ENCODE measurements at places on chromosomes 1 and 21.

GRCh38 chr1:240294566-240294965 lies 202.9 kb downstream of the FMN2 start:
- DNase-seq, result no peak

- DNase-seq, result no peak
Observed at GRCh38 chr1:24952413-24952841, 22.4 kb upstream of the RUNX3 start.

GRCh38 chr1:151043163-151043562 lies 4.4 kb upstream of the C1orf56 start:
- DNase-seq, result no peak

DNA sequence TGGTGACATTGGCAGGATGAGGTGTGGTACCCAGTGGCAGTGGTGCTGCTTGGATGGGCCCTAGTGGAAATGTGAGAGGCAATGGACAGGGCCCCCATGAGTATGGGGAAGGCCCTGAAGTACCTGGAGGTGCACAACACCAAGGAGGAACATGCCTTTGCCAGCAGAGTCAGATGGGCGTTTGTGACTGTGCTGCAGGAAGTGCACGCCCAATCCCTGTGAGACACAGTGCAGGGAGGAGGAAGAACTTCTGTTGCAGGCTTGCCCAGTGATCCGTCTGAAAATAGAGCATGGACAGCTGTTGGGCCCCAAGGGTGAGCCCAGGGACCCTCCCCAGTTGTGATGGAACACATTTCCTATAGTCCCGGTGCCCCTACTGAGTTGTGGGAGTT lies 42.7 kb downstream of the GJA5 start:
- no peak for DNase-seq

DNA sequence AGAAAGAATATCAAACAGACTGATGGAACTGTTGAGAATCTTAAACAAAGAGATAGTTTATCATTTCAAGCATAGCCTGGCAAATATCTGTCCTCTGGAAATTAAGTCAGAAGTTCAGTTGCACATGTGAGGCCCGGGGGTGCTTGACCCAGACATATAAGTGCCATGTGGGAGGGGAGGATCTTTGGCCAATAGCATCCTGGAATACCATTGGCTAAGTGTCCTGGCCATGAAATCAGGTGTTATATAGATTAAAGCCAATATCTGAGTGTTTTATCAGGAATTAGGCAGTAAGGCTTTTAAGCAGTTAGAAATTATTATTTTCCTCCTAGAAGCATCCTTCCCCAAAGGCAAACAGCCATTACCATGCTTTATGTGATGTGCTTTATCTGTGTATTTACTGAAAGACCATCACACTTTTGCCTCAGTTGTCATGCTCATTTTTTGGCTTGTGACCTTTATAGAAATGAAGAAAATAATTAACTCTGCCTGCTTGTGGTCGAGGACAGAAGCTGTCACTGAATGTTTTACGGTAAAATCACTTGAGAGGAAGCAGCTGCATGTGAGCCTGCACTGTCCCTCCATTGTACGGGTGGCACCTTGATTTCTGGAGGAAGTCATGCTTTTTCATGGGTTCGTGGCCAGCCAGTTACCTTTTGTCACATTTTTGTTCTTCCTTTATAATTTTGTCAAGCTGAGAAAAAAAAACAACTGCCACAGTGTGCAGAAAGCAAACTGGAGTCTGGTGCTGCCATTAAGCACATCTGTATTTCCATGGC lies 259.9 kb upstream of the FMN2 start:
- no peak for DNase-seq

- DNase-seq, result no peak
Observed at GRCh38 chr1:185539277-185539943, 194.8 kb upstream of the HMCN1 start.

DNA sequence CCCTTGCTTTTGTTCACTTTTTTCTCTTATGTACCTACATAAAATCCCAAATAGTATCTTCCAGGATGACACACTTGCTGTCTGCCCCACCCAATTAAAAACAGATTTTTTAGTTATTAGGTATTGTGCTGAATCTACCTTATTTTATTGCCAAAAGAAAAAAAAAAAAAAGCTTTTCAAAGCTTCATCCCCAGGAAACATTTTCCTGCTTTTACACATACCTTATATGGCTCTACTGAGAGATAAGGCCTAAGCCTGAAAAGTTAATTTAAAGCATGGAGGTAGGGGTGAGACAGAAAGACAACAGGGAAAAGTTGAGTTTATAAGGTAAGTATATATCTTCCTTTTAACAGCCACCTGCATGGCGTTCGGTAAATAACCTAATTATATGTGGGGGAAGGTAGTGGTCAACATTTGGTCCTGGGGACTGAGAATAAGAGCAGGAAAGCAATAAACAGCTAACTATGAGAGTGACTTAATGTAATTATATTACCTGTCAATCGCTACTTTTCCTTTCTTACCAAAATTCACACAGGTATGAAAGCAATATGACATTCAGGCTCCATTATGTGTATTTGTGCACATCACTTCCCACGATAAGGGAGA lies 54.6 kb upstream of the BOLA1 start:
- no peak for DNase-seq

DNA sequence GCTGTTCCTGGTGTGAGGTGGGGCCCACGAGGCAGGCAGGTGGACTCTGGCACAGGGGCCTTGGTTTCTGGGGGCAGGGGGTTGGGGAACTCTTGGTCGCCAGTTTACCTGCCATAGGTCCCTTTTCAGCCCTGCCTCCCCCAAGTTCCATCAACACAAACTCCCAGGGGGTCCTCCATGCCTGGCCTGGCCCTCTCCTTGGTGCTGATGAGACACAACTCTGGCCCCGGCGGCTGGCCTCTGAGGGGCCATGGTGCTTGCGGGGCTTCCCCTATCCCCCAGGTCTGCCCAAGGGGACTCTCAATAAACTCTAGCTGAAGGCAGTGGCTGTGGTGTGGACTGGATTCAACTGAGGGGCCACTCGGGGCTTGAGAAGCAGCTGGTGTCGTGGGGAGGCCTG lies 16.0 kb downstream of the HTR6 start:
- DNase-seq, result no peak

- DNase-seq, result no peak
Observed at GRCh38 chr1:33311706-33312412, 9.0 kb downstream of the A3GALT2 start.

DNA sequence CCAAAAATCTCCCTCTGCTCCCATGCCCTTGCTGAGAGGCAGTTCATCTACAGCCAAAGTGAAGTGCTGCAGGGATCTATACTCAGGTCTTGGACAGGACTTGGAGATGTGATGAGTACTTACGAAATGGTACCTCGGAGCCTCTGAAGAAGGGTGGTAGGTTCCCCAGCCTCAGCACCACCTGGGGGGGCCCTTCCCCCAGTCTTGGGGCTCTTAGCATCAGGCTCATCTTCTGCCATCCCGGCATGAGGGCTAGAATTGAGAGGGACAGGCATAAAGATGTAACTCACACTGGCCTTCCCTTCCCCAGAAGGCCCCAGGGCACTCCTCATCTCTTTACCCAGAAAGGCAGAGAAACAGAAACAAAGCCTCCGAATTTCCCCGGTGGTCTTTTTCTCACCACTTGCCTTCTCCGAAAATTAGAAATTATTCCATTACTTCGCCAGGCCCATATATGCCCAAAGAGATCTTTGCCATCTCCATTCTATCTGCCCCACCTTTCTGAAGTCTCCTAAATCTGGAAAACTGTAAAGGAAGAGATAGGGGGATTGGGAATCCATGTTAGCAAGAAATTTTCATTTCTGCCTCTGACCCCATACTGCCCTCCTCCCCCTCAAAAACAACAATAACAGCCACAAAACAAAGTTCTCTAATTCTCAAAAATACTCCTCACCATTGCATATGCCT lies 827 bp downstream of the RFX5 start:
- no peak for DNase-seq

GRCh38 chr21:26840912-26841311 lies 4.3 kb downstream of the ADAMTS1 start:
- DNase-seq, result no peak

GRCh38 chr1:51616490-51616889 lies 402 bp upstream of the OSBPL9 start:
- no peak for DNase-seq

DNA sequence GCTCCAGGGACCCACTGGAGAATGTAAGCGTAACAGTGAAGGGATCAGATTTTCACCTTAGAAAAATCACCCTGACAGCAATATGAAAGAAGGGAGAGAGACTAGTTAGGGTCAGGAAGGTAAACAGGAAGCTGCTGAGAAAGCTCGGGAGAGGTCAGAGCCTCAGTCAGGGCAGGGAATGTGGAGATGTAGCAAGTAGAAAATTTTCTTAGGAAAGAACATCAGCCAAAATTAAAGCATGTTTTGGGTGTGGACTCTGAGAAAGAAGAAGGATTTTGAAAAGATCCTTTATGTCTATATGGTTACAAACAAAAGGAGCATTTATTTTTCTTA lies 16.7 kb upstream of the ERICH3 start:
- DNase-seq, result no peak

DNA sequence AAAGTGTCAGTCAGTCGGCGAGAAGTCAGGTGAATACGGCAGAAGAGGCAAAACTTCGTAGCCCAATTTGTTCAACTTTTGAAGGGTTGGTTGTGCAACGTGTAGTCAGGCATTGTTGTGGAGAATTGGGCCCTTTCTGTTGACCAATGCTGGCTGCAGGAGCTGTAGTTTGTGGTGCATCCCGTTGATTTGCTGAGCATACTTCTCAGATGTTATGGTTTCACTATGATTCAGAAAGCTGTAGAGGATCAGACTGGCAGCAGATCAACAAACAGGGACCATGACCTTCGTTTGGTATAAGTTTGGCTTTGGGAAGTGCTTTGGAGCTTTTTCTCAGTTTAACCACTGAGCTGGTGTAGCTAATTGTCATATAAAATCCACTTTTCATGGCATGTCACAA lies 190.2 kb upstream of the ADAMTS5 start:
- DNase-seq, result no peak

GRCh38 chr1:232965124-232965911 lies 14.9 kb downstream of the NTPCR start:
- no peak for DNase-seq

DNA sequence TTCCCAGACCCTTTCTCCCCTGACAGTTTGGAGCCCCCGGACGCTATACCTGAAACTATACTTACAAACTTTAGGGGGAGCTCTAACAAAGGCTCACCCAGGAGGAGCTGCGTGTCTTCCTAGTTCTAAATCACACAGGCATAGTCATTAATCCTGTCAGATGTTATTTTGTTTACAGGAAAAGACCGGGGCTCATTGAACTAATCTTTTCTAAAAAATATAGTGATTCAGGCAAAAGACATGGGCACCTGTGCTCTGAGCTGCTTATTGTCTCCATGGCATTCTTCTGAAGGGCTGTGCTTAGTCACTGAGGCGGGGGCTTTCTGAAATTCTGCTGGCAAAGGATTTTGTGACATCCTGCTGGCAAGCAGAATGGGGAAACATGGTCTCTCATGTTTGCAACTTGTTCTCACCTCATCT lies 1577.0 kb downstream of the NCAM2 start:
- DNase-seq, result no peak

All from stimulated activated CD8-positive, alpha-beta memory T cell treated with anti-CD3 and anti-CD28 coated beads, Interleukin-15, amount 100 ng/mL, for 24 hours (primary cell).